ENCODE measurements at places on chromosomes 7 and 10. TPM values are rescaled to one million over a fixed set of nuclear protein-coding genes. Genes with fewer than 3 reads are reported as not detected.

- DNase-seq, result no peak
These were observed 348.5 kb downstream of the CXCL12 start for GRCh38 chr10:44036425-44036824.

DNA sequence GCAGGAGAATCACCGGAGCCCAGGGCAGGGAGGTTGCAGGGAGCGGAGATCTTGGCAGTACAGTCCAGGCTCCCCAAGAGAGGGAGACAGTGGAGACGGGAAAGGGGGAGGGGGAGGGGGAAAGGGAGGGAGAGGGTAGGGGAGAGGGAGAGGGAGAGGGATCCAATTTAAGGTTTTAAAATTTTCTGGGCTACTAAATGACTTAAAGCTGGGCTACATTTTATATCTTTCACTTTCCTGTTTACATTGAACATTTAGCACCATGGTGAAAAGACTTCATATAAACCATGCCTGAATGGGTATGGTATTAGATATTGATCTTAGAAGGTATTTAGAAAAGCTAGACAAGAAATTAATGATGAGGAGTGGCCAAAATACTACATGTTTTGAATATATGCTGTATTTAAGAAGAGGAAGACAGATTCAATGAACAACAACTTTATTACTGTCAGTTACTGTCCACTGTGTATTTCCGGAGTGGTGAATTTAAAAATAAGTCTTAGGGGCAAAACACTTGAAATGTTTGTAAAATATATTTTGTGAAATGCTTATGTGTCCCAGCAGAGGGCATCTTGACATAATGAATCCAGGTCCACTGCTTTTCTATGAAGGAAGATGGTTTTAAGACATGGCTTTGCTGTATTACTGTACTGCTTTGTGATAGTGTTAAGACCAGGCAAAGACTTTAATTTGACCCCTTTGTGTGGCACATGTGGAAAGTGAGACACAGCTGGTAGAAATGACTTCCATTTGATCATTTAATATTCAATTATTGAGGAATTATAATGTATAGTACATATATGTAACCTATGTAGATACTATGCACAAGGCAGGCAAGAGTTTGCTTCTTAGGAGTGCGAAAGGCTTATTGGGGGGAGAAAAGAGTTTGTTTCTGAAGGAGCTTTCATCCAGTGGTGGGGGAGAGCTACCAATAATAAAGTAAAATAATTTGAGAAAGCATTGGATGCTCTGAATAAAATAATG lies 52.8 kb downstream of the NRF1 start:
- no peak for DNase-seq

DNA sequence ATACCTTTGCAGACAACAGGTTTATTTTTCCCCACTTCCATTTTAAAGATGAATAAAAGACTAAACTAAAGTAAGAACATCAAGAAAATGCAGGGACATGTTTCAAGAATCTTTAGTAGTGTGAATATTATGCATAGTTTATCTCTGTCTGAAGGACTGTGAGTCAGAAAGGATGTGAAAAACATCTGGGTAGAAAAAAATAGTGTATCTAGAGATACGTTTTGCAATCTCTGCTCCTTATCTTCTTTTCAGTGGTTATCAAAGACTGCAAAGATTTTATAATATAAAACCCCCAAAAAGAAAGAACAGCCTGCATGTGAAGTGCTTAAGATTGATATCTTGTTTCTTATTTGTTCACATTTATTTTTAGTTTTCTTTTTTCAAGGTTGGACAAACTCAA lies 101.9 kb upstream of the ARHGAP21 start:
- DNase-seq, result no peak

Gene GPNMB
- total RNA-seq, result 236 TPM

Gene DOCK1
- 46.4 TPM for total RNA-seq

Gene DENND2A
- 17.4 TPM for total RNA-seq
